Brain pericyte (primary cell): ENCODE measurements at places on chromosomes 6 and 20.

DNA sequence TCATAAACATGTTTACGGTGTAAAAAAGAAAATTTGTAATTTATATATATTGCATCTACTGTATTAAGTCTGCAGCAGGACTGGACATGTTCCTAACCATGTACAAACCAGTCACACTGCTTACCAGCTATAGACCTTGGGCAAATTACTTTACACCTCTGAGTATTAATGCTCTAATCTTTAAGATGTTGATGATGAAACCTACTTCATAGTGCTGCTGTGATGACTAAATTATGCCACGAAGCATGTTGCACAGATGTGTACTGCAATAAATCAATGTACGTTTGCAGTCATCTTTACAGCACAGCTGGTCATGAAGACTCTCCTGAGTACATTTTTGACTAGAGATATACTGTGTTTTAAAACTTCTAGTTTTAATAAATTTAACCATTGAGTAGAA, 42.6 kb downstream of the PRKN start:
- DNase-seq, result no peak

- no peak for DNase-seq
Observed at GRCh38 chr6:15960740-15961634, 167.9 kb upstream of the MYLIP start.

DNA sequence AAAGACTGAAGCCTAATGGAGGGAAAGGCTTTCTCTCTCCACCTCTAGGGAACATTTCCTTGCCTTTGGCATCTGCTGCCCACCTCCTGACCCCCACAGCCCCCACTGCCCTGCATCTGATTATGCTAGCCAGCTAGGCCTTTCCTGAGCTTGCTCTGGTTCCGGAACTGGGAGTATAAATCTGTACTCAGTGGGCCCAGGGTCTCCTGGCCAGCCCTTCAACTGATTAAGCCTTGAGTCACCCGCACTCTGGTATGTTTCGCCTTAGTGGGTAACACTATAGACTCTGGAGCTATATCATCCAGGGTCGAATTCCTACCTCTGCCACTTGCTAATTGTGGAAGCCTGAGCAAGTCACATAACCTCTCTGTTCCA, 45.6 kb upstream of the RIPOR2 start:
- DNase-seq, result no peak

- no peak for DNase-seq
Observed at GRCh38 chr6:169854813-169855212, 103.4 kb downstream of the ERMARD start.

- no peak for DNase-seq
Observed at GRCh38 chr20:1334761-1335160, 5.8 kb upstream of the SDCBP2 start.
